ENCODE measurements at places on chromosomes 3 and 15.

DNA sequence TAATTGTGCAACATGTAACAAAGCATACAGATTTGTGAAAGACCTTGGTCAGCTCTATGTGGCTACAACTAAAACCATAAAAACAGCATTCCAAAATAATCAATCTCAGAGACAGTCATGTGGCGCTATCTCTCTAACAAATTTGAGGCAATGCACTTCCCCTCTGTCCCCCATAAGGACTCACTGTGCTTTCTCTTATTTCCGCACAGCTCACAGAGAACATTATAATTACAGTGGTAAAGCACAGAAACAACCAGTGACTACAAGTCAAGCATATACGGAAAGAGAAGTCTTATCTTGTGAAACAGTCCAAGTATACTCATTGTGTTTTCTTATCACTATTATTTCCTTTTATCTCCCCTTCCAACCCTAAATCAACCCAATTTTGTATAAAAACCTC lies 64.3 kb downstream of the RYK start:
- DNase-seq: no peak

DNA sequence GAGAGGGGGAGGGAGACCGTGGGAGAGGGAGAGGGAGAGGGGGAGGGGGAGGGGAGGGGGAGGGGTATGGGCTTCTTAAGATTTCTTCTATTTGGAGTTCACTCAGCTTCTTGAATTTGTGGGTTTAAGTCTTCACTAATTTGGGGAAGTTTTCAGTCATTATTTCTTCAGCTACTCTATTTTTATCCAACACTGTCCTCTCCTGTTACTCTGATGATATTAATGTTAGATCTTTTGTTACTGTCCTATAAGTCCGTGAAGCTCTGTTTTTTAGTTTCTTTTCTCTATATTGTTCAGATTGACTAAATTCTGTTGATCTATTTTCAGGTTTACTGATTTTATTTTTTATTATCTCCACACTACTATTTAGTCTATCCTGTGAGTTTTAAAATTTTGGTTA lies 351.5 kb upstream of the TPM1 start:
- DNase-seq: no peak

GRCh38 chr15:92069308-92070250 lies 216.1 kb downstream of the SLCO3A1 start:
- no peak for DNase-seq

GRCh38 chr15:66751579-66751978 lies 49.5 kb downstream of the SMAD6 start:
- no peak for DNase-seq

DNA sequence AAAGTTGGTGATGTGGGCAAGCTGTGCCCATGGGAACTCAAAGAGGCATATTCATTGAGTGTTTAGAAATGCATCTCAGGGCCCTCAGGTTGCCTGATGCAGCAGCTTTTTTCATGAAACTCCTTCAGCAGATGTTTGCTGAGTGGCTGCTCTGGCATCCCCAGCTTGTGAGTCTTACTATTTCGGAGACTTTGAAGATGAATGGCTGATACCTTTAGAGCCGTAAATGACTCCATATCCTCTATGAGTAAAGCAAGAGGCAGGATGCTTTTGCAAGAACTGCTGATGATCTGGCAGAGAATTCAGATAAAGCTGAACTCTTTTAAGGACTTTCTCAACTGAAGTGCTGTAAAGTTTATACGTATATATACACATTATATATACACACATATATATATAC lies 384.3 kb downstream of the CACNA2D3 start:
- no peak for DNase-seq

DNA sequence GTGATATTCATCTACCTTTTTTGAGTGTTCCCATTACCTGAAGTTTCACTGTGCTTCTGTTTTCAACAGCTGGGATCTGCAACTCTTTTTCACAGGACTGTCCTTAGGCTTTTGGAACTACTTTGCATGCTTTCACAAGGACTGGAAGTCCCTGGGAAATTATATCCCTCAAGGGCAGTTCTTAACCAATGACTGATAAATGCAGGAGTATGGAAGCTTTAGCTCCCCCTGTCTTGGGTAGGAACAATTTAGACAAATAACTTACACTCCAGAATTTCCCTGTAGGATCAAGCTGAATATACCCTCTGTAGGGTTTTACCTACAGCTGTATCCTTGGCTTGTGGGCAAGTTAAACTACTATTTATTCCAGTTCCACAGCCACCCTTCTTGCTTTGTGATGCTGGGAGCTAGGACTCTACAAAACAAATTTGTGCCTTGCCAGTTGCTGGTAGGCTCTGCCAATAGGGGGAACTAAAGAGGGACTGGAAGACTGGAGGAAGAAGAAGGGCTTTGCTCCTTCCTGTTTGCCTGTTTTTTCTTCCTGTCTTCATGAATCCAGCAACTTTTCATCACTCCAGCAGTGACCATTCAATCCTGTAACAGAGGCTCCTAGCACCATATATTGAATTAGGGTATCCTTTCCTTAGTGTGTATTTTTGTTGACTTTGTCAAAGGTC lies 6.8 kb upstream of the ZNF280D start:
- DNase-seq: no peak

- DNase-seq: no peak
Measured at GRCh38 chr3:171888466-171888865, 45.3 kb downstream of the TMEM212 start.

DNA sequence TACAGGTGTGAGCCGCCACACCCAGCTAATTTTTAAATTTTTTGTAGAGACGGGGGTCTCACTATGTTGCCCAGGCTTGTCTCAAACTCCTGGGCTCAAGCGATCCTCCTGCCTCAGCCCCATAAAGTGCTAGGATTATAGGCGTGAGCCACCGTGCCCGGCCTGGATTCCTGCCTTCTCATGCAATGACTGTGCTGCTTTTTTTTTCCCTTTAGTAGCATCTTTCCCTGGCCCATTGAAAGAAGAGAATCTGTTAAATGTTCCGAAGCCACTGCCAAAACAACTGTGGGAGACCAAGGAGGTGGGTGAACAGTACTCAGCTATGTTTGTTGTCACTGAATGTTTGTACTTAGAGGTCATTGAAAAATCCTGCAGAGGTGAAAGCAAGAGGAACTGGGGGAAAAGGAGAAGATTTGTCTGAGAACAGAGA lies 88.0 kb downstream of the CRTC3 start:
- DNase-seq: peak; percentile 33

DNA sequence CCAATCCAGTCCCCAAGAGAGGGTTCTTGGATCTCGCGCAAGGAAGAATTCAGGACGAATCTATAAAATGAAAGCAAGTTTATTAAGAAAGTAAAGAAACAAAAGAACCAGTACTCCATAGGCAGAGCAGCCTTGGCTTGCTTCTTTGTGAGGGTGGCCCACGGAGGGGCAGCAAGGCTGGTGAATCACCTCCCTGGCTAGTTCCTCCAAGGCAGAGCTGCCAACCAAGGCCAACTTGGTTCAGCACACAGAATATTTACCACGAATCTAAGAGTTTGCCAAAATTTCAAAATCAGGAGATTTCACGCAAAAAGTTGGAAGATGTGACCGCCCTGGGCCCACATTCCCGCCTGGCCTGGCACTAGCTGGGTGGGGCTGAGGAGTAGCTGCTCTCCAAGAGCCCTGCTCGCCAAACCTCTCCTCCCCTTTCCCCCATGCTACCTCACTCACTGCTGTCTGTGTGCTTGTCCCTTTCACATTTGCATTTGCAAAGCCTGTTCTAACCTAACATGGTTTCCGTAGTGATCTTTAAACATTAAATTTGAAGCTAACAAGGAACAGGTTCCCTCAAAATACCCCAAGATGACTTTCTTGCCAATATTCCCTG lies 26.2 kb upstream of the DCUN1D1 start:
- no peak for DNase-seq

GRCh38 chr3:61928776-61929314 lies 367.5 kb downstream of the PTPRG start:
- DNase-seq: no peak

GRCh38 chr3:139654637-139655365 lies 23.0 kb downstream of the NMNAT3 start:
- no peak for DNase-seq

GRCh38 chr15:40006003-40006402 lies 33.0 kb downstream of the SRP14 start:
- DNase-seq: no peak

- no peak for DNase-seq
Measured at GRCh38 chr3:122366379-122366749, 16.7 kb downstream of the MIX23 start.

DNA sequence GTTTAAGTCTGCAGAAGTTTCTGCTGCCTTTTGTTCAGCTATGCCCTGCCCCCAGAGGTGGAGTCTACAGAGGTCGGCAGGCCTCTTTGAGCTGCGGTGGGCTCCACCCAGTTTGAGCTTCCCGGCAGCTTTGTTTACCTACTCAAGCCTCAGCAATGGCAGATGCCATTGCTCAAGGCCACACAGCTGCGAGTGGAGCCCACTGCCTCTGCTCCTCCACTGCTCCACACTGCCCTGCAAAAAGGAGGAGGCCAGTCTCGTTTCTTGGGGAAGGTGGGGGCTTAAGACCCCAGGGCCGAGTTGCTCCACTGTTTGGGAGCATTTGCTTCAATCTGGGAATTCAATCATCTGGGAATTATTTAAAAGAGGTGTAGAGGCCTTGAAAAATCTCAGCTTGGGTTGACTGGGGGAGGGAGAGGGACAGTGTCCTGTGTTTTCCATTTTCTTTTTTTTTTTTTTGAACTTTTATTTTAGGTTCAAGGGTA lies 144.6 kb upstream of the MEF2A start:
- DNase-seq: peak; percentile 12

DNA sequence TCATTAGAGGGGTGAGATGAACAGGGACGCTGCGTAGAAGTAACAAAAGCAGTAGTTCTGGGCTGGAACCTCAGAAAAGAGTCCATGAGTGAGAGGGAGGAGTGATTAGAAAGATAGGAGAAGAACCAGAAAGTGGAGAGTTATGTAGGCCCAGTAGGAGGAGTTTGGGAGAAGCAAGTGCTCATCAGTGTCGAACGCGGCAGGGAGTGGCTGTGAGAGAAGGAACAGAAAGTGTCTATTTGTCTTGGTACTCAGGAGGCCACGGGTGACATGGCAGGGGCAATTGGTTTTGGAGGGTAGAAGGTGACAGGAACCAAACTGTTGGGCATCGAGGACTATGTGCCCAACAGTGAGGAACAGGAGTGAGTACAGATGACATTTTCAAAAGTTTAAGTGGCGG lies 1.3 kb upstream of the INSYN1 start:
- DNase-seq: peak; percentile 38
